ENCODE measurements at places on chromosomes 6 and 20.

- H3K36me3 ChIP-seq: no peaks in the 10 kb centered on the region
- H3K4me3 ChIP-seq: no peak overlapping the region
- no peak for DNase-seq
- H3K27ac ChIP-seq: no peak overlapping the region
Observed at GRCh38 chr6:158688860-158689259, 39.0 kb downstream of the SYTL3 start.

DNA sequence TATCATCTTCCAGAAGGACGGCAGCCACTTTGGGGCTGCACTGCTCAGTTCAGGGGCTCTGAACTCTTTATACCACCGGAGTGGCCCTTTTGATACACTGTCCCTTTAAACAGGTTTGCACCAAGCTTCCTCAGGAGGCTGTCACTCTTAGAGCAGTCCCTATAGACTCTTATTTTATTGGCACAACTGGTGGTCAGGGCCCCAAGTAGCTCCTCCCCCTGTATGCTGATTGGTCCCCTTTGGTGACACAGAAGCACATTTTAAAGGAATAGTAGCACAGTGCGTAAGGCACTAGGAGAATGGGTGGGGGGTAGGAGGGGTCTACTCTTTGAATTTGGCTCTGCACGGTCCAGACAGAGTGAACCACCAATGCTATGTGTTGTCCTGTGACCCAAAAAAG, 122.6 kb upstream of the MLN start:
- H3K36me3 ChIP-seq: no peaks in the 10 kb centered on the region
- H3K27ac ChIP-seq: no peak overlapping the region
- H3K4me3 ChIP-seq: no peak overlapping the region
- DNase-seq: no peak
- H3K4me1 ChIP-seq: no peaks in the 10 kb centered on the region

DNA sequence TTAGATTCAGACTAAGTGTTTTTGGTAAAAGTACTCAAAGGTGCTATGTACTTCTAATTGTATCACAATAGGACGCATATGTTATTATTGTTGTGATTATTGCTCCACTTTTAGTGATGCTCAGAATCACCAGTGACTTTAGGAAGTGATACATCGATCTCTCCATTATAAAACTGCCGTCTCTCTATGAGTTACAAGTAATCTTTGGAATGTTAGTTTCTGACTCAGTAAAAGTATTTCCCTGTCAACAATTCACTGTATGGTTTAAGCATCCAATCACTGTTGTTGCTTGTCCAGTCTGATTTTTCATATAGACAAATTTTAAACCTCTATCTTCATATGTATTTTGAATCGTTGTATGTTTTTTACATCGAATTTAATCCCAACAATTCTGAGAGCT, 9.4 kb downstream of the DCBLD1 start:
- no peaks in the 10 kb centered on the region for H3K27me3 ChIP-seq
- H3K4me1 ChIP-seq: no peaks in the 10 kb centered on the region
- H3K27ac ChIP-seq: no peak overlapping the region
- no peaks in the 10 kb centered on the region for H3K36me3 ChIP-seq
- DNase-seq: no peak

- H3K4me3 ChIP-seq: no peak overlapping the region
- no peaks in the 10 kb centered on the region for H3K27me3 ChIP-seq
- H3K27ac ChIP-seq: no peak overlapping the region
- H3K36me3 ChIP-seq: no peaks in the 10 kb centered on the region
- DNase-seq: no peak
Observed at GRCh38 chr6:16205377-16206144, 32.8 kb upstream of the GMPR start.

GRCh38 chr20:16419138-16419715, 154.0 kb downstream of the KIF16B start:
- no peak overlapping the region for H3K4me3 ChIP-seq
- no peaks in the 10 kb centered on the region for H3K4me1 ChIP-seq
- H3K27me3 ChIP-seq: no peaks in the 10 kb centered on the region
- DNase-seq: no peak

GRCh38 chr6:108175592-108176279, 9.9 kb downstream of the NR2E1 start:
- peak overlapping the region; percentile 1 for H3K4me3 ChIP-seq
- DNase-seq: no peak

GRCh38 chr20:52145587-52145986, 46.0 kb downstream of the ZFP64 start:
- H3K27ac ChIP-seq: no peak overlapping the region
- no peaks in the 10 kb centered on the region for H3K4me1 ChIP-seq
- H3K4me3 ChIP-seq: no peak overlapping the region
- H3K36me3 ChIP-seq: no peaks in the 10 kb centered on the region
- no peaks in the 10 kb centered on the region for H3K27me3 ChIP-seq

DNA sequence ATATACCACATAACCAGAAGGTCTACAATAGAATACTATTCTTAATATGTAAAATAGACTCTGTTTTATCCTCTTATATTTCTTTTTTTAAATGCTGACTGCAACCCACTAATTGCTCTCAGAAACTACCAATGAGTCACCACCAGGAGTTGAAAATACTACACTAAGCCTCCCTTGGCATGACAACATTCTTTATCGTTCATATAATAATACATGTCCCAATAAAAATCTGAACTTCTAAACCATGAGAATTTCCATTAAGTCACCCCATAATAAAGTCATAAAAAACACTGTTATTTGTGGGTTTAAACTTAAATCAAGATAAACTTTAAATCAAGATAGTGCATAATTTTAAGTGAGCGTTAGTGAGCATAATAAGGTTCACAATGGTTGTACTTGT, 4.2 kb downstream of the HACE1 start:
- H3K4me3 ChIP-seq: no peak overlapping the region
- H3K27ac ChIP-seq: no peak overlapping the region
- peaks cover 4% of the 10 kb centered on the region for H3K4me1 ChIP-seq
- no peaks in the 10 kb centered on the region for H3K27me3 ChIP-seq
- H3K36me3 ChIP-seq: no peaks in the 10 kb centered on the region

DNA sequence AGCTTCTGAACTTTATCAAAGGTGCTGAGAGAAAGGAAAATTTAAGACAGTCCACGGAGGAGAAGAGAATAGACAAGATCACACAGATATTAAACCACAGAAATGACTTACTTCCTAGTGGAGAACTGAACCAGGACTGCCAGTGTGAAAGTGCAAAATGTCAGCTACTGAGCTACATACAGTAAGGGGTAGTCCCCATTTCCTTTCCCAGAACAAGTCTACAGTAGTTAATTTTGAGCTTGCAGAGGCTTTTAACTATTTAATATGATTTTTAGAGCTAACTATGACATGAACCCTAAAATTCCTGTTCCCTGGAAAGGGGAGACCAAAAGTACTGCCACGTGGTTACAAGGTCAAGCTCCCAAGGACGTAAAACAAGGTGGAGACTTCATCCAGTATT, 45.1 kb downstream of the CEP85L start:
- DNase-seq: no peak
- no peaks in the 10 kb centered on the region for H3K27me3 ChIP-seq
- no peaks in the 10 kb centered on the region for H3K4me1 ChIP-seq
- H3K27ac ChIP-seq: no peak overlapping the region

DNA sequence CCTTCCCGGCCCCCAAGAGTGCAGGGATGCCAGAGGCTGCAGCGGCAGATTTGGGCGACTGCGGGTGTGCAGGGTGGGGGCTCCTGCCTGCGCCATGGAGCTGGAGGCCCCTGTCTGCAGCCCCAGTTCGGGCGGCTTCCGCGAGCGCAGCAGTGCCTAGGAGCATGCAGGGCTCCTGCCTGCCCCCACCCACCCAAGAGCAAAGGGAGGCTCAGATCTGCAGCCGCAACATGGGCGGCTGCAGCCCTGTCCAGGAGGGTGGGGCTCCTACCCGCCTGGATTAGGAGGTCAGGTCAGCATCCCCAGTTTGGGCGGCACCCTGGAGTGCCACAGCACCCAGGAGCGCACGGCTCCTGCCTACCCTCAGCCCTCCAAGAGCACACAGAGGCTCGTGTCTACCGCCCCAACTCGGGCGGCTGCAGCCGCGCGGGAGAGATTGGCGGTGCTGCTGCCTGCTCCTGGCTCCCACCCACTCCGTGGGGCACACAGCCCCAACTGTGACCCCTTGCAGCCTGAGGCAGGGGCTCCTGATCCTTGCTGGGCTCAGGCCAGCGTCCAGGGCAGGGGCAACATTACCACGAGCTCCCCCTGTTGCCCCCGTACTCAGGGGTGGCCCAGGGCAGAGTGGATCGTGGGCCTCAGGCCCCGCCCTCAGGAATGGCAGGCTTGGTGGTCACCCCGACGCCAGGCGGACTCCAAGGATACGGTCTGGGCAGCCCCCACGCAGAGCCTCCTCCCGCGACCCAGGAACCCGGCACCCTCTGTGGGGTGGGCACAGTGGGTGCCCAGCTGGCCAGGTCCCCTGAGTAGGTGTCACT, 55.5 kb upstream of the UNC93A start:
- H3K27me3 ChIP-seq: no peaks in the 10 kb centered on the region
- H3K36me3 ChIP-seq: no peaks in the 10 kb centered on the region
- no peak for DNase-seq
- H3K4me1 ChIP-seq: no peaks in the 10 kb centered on the region
- H3K4me3 ChIP-seq: no peak overlapping the region

GRCh38 chr6:53241938-53242337, 93.3 kb upstream of the GCM1 start:
- DNase-seq: no peak
- H3K27ac ChIP-seq: no peak overlapping the region
- no peaks in the 10 kb centered on the region for H3K36me3 ChIP-seq
- H3K27me3 ChIP-seq: no peaks in the 10 kb centered on the region

GRCh38 chr6:157518397-157519250, 137.6 kb downstream of the ZDHHC14 start:
- no peak overlapping the region for H3K4me3 ChIP-seq
- no peaks in the 10 kb centered on the region for H3K36me3 ChIP-seq
- no peak for DNase-seq
- H3K4me1 ChIP-seq: peaks cover 8% of the 10 kb centered on the region
- H3K27ac ChIP-seq: no peak overlapping the region

DNA sequence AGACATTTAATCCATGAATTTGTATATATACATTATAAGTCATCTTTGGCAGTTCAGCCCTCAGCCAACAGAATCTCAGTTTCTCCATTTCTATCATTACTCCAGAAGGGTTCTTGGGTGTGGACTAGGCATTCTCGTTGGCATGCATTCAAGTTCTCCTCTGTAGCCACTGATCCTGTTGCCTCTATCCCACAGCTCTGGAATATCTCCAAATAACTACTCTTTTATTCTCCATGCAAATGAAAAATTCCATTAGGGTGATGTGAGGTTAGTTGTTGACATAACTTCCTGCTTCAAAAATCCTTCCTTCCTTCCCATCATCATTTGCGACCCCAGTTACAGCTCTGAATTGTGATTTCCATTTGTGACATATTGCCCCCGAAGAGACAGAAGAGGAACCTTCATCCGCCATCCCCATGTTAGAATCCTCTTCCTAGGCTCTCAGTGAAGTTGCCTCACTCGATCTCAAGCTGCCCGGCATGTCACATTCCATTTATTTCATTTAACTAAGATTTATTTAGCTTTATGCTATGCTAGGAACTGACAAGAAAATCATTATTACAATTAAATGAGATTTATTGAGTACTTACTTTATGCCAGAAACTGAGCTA, 93.7 kb upstream of the EDN1 start:
- H3K27ac ChIP-seq: no peak overlapping the region
- no peaks in the 10 kb centered on the region for H3K4me1 ChIP-seq
- H3K4me3 ChIP-seq: no peak overlapping the region
- DNase-seq: no peak
- no peaks in the 10 kb centered on the region for H3K36me3 ChIP-seq
- H3K27me3 ChIP-seq: no peaks in the 10 kb centered on the region

DNA sequence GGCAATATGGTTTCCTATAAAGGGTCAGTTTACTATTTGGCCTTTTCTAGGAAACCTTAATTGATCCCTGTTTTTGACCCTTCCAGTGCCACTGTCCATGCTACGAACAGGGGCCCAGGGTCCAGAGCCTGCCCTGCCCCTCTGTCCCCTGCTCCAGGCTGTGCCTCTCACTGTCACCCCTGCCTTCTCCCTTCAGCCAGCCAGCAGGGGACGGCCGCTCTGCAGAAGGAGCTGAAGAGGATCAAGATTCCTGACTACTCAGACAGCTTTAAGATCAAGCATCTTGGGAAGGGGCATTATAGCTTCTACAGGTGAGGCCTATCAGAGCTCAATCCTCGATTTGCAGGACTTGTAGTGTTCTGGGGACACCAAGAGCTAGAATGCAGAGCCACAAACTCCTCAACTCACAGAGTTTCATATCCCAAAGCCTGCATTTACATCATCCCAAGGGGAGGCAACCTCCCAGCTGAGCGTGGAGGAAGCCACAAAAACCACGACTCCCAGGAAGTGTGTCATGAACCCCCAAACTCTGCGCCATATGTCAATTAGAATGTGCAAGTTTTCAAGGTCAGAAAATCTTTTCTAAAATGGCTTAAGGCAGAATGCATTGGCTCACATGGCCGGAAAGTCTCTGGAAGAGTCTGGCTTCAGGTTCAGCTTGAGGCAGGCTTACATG, 3.6 kb downstream of the BPI start:
- no peak for DNase-seq
- H3K4me3 ChIP-seq: no peak overlapping the region
- no peak overlapping the region for H3K27ac ChIP-seq
- no peaks in the 10 kb centered on the region for H3K27me3 ChIP-seq
- no peaks in the 10 kb centered on the region for H3K4me1 ChIP-seq
- H3K36me3 ChIP-seq: no peaks in the 10 kb centered on the region

GRCh38 chr6:126529637-126530362, 189.9 kb downstream of the CENPW start:
- H3K4me3 ChIP-seq: no peak overlapping the region
- no peaks in the 10 kb centered on the region for H3K27me3 ChIP-seq
- H3K27ac ChIP-seq: no peak overlapping the region
- H3K4me1 ChIP-seq: no peaks in the 10 kb centered on the region

DNA sequence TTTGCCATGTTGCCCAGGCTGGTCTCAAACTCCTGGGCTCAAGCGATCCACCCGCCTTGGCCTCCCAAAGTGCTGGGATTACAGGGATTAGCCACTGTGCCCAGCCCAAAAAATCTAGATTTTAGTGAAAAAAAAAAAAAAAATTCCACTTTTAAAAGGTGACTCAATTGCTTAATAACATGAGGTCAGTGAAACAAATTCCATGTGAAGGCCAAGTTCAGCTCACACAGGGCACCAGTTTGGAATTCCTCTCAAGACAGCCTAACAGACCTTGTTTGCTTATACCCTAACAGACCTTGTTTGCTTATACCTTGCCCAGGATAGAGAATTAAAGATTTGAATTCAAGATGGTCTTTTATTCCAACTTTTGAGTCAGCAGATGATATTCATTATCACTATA, 5.1 kb downstream of the RRBP1 start:
- no peak for DNase-seq
- H3K36me3 ChIP-seq: peaks cover 32% of the 10 kb centered on the region
- no peak overlapping the region for H3K27ac ChIP-seq
- H3K4me3 ChIP-seq: no peak overlapping the region
